T-helper 2 cell treated with Interferon-gamma antibody and Interleukin-4, amounts not matched to agents 100 ng/mL and 5 ng/mL, for 36 hours (primary cell): ENCODE measurements at places on chromosomes 1 and 21. TPM values are rescaled to one million over a fixed set of nuclear protein-coding genes. Genes with fewer than 3 reads are reported as not detected.

S100A5 gene
- 4.5 and 5.4 TPM in 2 replicates for total RNA-seq

TEX38 gene
- not detected in 2 replicates for total RNA-seq

SLC1A7 gene
- total RNA-seq: not detected in 2 replicates

NR5A2 gene
- total RNA-seq: 0.05 TPM in 1 of 2 replicates, not detected in the other

LCE1D gene
- not detected in 2 replicates for total RNA-seq

CELA3B gene
- total RNA-seq: not detected in 2 replicates

CADM3 gene
- total RNA-seq: not detected in 2 replicates

BCL2L15 gene
- total RNA-seq: 3.4 and 3.7 TPM in 2 replicates

IL20 gene
- not detected in 2 replicates for total RNA-seq

CELA3A gene
- total RNA-seq: not detected in 2 replicates

SLC16A4 gene
- total RNA-seq: 0.09 and 0.23 TPM in 2 replicates

PBXIP1 gene
- total RNA-seq: 64.6 and 68.4 TPM in 2 replicates

C1orf115 gene
- total RNA-seq: 0.34 and 0.36 TPM in 2 replicates

GRHL3 gene
- not detected in 2 replicates for total RNA-seq

GJA4 gene
- total RNA-seq: not detected in 2 replicates

ZNF593OS gene
- not detected in 2 replicates for total RNA-seq

FMO3 gene
- total RNA-seq: not detected in 2 replicates

RIMS3 gene
- 2.5 TPM in 2 replicates for total RNA-seq

MPL gene
- not detected in 2 replicates for total RNA-seq

CYP4A11 gene
- not detected in 2 replicates for total RNA-seq

GABPB2 gene
- 27.4 and 28.7 TPM in 2 replicates for total RNA-seq

MFSD2A gene
- 5.3 and 5.9 TPM in 2 replicates for total RNA-seq

RNF186 gene
- not detected in 2 replicates for total RNA-seq

NTRK1 gene
- 12.7 and 13.4 TPM in 2 replicates for total RNA-seq

RYR2 gene
- 0.39 and 0.45 TPM in 2 replicates for total RNA-seq

HSD11B1 gene
- total RNA-seq: 0.36 and 0.61 TPM in 2 replicates

ADAM30 gene
- not detected in 2 replicates for total RNA-seq

PRAMEF17 gene
- total RNA-seq: not detected in 2 replicates

PRAMEF20 gene
- not detected in 2 replicates for total RNA-seq

CCDC17 gene
- total RNA-seq: 3.2 and 3.5 TPM in 2 replicates

FAM43B gene
- not detected in 2 replicates for total RNA-seq

TRIM17 gene
- 2.5 TPM in 2 replicates for total RNA-seq

LAMC2 gene
- total RNA-seq: 0.05 TPM in 1 of 2 replicates, not detected in the other
